ENCODE measurements at places on chromosomes 4 and X.

DNA sequence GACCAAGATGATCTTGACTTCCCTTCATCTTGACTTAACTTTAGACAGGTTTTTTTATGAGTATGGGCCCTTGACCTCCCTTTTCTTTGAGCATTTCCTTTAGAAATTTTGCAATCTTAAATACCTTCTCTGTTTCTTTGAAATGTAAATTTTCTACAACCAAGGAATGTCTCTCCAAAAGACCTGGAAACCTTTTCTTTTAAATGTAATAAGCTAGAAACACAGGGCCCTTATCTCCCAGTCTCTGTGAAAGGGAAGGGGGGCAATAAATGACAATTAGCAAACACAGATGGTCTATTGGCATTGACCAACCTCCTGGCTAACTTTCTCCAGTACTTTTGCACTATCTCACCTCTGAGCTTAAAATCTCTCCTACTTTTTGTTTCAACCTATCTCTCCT is 144.3 kb upstream of the GK2 start:
- DNase-seq = no peak

DNA sequence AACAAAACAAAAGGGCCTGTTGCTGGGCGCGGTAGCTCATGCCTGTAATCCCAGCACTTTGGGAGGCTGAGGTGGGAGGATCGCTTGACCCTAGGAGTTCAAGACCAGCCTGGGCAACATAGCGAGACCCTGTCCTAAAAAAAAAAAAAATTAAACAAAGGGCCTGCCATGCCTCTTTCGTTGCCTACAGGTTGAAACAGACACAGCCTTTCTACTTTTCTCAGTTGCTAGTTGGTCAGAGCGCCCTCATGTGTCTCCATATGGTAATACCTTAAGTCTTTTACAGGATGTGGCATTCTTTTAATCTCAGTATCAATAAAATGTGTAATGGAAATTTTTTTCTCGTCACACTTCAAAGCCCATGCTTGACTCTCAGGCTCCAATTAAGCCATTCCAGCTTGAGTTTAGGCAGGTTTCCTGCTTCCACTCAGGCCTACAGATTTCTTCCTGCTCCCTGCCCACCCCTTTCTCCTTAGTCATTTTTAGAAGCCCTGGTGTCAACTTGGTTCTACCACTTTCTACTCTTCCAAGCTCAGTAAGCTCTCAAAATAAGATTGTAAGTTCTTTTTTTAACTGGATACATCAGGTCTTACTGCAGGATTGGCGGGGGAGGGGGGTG is 4.6 kb upstream of the SOWAHD start:
- DNase-seq = no peak

DNA sequence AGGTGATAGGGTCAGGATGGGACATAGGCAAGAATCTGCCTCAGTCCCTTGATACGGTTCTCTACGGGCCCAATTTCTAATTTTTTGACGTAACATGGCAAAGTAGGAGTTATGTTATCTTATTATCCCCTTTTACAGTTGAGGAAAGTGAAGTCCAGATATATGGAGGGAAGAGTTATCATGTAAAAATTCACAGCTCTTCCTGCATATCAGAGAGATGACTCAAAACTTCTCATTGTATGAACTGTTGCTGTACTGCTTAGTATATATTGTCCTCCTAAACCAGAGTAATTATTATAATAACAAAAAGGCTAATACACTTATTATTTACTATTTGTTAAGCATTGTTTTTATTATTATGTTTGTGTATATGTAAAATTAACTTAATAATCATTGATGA is 260.5 kb upstream of the IGFBP7 start:
- DNase-seq = no peak

DNA sequence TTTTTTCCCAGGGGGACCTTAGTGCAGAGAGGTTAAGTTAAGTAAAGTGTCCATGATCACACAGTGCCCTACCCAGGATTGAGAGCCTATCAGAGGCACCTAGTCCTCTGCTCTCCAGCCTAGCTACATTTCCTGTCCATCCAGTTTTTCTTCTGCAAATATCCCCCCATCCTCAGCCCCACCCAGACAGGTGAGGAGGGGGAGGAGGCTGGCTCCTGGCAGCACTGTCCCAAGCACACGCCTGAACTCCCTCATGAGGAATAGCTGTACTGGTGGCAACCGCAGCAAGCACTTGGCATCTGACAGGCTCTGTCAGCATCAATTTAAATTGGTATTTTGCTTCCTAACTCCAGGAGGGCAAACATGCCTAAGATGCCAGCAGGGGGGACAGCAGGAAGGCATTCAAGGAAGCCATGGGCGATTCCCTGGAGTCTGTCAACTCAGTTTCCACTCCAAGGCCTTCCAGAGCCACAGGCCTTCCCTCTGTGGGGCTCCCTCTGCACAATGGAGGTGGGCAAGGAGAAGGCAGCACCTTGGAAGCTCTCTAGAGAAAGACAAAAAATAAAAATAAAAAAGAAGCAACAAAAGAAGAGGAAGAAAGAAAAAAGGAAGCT is 6.4 kb upstream of the FRMPD3 start:
- no peak for DNase-seq

DNA sequence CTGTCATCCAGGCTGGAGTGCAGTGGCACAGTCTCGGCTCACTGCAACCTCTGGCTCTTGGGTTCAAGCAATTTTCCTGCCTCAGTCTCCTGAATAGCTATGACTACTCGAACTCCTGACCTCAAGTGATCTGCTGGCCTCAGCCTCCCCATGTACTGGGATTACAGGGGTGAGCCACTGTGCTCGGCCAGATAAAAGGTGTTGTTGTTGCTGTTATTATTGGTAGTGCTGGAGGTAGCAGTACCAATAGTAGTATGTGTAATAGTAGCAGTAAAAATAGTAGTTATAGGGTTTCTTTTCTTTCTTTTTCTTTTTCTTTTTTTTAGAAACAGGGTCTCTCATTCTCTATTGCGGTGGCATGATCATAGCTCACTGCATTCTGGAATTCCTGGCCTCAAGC is 592.1 kb downstream of the ARAP2 start:
- no peak for DNase-seq

DNA sequence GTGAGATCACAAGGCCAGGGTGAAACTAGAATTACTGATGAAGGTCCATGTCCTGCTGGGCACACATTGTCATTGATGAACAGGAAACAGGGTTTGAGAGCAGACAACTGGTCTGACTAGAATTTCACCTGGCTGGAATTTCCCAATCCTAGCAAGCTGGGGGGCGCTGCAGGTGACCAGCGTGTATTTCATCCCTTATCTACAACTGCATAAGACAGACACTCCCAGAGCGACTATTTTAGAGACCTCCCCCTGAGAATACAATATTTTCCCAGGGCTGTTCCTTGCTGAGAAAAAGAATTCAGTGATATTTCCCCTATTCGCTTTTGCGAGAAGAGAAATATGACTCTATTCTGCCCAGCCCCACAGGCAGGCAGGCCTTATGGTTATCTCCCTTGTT is 432.6 kb upstream of the GALNT7 start:
- no peak for DNase-seq

GRCh38 chr4:107133965-107134653 is 98.0 kb upstream of the DKK2 start:
- DNase-seq = no peak

- no peak for DNase-seq
These were observed 54.2 kb downstream of the AFAP1 start for GRCh38 chr4:7885216-7886006.

- DNase-seq = no peak
These were observed 2.1 kb downstream of the KLHL34 start for GRCh38 chrX:21655901-21656586.

- no peak for DNase-seq
These were observed 548.6 kb downstream of the TLL1 start for GRCh38 chr4:166421556-166422156.

DNA sequence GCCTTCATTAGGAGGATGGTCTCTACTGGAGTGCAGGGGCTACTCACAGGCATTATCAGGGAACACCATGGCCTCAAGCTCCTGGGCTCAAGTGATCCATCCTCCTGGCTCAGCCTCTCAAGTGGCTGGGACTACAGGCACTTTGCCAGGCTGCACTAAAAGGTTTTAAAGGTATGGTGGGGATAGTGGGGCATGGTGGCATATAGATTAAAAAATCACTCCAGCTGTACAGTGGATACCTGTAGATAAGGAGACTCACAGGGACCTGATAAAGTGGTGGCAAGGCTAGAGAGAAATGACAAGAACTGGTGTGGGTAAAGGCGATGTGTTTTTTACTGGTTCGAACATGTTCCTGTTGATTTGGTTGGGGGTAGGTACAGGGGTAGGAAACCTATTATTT is 5.9 kb downstream of the ZAR1 start:
- DNase-seq = no peak

- DNase-seq = no peak
These were observed 910.8 kb downstream of the CCSER1 start for GRCh38 chr4:91037951-91038350.

DNA sequence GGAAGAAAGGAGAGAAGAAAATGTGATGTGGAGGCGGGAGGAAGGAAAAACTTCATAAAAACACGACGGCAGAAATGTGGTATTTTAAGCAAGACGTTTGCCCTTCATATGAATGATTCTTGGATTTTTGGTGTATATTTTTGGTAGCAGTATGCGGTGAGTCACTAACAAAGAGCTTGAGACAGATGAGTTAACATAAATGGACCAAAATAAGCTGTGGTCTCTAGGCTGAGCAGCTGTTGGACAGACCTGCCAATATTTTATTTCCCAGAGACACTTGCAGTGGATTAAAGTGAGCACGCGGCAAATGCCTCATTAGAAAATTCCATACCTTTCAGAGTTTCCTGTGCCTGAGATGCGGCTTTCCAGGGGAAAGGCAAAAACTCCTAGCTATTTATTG is 43.1 kb upstream of the RPS6KA3 start:
- DNase-seq = no peak

DNA sequence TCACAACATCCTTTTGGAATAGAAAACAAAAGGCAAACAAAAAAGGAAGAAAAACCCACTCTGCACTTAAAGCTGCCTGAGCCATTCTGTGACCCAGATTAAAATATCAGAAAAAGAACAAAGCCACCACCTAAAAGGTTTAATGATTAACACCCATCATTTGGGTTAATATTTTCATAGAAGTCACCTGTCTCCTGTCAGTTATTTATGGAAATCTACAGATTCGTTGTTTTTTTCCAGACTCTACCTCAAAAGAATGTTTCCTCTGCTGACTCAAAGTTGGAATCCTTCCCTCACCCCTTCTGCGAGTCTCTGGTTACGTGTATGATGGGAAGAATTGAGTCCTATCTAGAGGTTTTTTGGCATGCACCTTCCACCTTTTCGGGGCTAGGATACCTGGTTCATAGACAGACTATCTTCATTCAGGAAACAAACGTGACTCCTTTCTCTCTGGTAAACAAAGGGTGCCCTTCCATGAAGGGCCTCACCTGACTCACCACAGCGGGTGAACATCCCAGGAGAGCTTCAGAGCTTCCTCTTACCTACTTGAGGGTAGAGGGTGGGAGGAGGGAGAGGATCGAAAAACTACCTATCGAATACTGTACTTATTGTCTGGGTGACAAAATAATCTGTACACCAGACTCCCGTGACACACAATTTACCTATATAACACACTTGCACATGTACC is 19.6 kb upstream of the CA5B start:
- DNase-seq = no peak

DNA sequence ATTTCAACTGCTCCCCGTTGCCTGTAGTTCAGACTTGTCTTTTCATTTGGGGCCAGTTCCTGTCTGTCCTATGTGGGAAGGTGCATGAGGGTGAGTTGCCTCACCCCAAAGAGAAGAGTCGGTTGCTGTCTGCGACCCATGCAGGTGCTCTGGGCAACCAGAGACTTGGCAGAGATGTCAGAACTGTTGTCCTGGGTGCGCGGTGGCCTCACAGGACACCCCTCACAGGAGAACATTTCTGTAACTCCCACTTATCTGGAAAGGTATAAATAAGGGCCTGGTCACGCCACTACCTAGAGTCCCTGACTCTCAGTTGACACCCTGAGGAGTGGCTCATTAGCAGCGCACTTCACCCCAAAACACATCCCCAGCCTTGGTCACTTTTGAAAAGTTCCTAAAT is 9.7 kb upstream of the NAT8L start:
- no peak for DNase-seq

- no peak for DNase-seq
These were observed 107.7 kb downstream of the ANXA3 start for GRCh38 chr4:78659264-78659663.

GRCh38 chr4:166290426-166290825 is 417.4 kb downstream of the TLL1 start:
- DNase-seq = no peak

- DNase-seq = no peak
These were observed 11.4 kb upstream of the SLAIN2 start for GRCh38 chr4:48329976-48330375.

GRCh38 chr4:161816958-161817357 is 346.8 kb downstream of the FSTL5 start:
- no peak for DNase-seq

DNA sequence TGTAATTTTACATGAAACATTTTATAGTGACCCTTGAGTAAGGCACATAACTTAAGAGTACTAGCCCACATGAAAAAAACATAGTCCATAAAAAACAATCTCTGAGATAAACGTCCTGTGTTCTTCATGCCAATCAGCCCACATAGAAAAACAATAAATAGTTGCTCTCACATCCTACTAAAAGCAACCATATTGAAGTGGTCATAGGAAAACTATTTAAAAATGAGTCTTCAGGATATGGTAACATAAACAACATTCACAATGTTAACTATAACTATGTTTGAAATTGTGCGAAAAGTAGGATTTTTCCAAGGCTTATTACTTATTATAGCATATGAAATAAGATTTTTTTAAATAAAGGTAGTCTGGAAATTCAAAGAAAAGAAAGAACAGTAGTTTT is 77.1 kb upstream of the EPHA5 start:
- DNase-seq = no peak

All from cortex of kidney (tissue), 1 donor.